ENCODE measurements at places on chromosomes 3 and 15.

DNA sequence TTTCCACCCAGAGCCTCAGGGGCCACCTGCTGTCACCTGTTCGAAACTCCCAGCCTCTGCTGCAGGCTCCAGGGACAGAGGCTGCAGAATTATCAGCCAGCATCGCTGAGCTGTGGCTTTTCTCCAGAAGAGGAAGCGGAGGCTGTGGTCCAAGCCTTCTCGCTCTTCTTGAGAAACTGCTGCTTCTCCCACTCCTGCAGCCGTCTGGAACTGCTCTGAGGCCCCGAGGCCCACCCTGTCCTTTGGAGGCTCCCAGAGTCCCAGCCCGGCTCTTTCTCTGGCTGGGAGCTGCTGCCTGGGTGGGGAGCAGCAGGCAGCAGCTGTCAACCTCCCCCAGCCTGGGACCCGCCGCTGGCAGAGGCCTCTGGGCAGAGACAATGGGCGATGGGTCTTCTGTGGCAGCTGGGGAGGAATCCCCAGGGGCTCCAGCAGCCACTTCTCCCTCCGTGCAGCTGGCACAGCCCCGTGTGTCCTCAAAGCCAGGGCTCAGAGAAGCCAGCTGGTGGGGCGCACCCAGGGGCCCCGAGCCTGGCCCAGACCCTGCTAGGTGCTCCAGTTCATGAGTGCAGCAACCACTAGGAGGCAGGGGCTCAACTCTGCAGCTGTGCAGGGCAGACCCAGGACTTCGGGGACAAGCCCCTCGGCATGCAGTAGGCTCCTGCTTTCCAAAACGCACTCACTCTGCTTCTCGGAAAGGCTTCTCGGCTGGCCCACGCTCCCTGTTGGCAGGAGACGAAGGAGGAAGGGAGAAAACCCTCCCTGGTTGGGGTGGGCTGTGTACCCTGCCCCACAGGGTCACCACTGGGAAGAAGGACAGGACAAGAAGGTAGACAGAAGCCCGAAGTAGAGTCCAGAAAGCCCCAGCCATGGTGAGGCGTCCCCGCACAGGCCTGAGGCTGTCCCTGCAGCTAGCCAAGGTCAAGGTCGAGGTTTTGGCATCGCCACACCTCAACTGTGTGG lies 49.9 kb upstream of the FURIN start:
- peak; percentile 37 for DNase-seq

DNA sequence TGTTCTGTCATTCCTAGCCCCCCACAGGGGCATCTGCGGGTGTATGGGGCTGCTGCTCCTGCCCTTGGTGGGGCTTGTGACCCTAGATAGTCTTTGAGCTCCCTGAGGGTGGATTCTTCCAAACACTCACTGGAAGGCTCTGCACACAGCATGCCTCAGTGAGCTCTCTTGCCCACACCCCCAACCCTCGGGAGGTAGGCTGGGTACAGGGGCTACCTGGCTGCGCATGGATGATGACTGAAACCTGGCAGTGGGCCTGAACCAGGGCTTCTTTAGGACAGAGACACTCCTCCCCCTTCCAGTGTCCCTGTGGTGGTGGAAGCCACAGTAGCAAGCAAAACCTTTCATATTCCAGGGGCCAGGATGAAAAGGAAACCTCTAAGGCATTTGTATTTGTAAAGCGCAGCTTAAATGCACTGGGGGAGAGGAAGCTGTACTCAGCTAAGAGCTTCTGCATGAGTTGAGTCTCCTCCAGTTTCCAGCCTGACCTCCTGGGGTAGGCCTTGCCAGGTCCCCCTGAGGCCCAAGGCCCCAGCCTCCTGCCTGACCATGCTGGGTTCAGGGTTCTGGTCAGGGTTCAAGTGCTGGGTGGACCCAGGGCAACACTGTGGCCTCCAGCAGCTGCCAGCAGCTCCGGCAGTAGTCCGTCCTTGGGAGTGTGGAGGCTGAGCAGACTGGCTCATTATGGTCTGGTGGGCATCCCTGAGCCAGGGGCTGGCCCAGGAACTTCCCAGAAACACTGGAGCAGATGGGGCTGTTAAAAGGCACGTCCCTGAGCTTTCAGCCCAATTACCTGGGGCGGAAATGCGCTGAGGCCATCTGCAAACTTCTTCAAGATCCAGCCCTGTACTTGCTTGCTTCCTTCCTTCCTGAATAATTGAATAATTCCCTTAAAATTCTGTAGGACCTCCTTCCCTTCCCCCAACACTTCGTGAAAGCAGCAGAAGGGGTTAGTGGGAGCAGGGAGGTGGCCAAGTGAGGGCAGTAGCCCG lies 89.7 kb downstream of the HMG20A start:
- DNase-seq = no peak

GRCh38 chr15:65384505-65384894 lies 6.7 kb upstream of the IGDCC3 start:
- DNase-seq = no peak

DNA sequence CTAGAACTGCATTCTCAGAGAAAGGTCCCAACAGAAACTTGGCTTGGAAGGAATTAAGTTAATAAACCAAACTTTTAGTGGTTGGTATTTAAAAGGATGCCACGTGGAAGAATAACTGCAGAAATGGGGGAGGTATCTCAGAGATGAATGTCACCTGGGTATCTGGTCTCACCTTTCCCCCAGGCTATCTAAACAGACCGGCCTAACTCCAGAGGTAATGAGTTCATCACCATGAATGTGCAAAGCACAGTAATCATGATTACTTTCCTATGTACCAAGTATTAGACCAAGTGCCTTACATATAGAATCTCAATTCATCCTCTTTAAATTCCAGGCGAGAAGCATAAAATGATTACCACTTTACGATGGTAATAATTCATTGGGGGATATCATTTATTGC lies 80.8 kb downstream of the FBN1 start:
- no peak for DNase-seq

- DNase-seq = peak; percentile 43
Observed at GRCh38 chr3:87298111-87298718, 21.8 kb upstream of the POU1F1 start.

GRCh38 chr3:63762934-63763550 lies 56.1 kb upstream of the C3orf49 start:
- no peak for DNase-seq

- no peak for DNase-seq
Observed at GRCh38 chr3:74301056-74301455, 313.4 kb downstream of the CNTN3 start.

- DNase-seq = no peak
Observed at GRCh38 chr3:115292131-115292530, 145.0 kb upstream of the ZBTB20 start.

DNA sequence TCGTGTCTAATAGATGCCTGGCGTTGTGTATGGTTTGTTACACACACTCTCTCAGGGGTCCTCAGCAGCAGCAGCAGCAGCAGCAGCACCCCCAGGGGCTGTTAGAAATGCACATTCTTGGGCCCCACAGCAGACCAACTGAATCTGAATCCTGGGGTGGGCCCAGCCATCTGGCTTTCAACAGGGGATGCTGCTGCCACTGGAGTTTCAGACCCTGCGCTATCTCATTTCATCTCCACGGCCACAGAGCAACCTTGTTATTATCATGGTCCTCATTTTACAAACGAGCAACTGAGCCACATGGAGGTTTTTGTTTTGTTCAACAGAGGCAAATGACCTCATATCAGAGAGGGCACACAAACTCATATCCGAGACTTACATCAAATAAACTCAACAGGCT lies 47.7 kb downstream of the MGLL start:
- no peak for DNase-seq

DNA sequence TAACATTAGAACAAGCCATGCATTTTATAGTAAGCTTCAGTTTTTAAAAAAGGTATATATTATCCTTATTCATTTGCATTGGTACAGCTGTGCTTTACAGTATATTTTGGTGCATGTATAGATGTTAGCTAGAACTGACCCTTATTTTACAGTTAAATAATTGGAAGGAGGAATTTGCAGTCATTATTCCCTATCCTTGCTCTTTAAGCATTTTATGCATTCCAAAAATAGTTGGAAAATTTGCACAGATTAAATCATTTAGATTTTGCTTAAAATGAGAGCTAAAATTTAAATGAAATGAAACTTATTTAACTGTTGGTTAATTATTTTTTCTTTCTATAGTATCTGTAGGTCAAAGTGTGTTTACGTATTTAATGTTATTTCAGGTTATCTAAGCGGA lies 667.1 kb downstream of the NAALADL2 start:
- no peak for DNase-seq

- DNase-seq = no peak
Observed at GRCh38 chr15:83970295-83970890, 265.2 kb upstream of the GOLGA6L4 start.

- no peak for DNase-seq
Observed at GRCh38 chr3:14254812-14255702, 76.4 kb downstream of the LSM3 start.

DNA sequence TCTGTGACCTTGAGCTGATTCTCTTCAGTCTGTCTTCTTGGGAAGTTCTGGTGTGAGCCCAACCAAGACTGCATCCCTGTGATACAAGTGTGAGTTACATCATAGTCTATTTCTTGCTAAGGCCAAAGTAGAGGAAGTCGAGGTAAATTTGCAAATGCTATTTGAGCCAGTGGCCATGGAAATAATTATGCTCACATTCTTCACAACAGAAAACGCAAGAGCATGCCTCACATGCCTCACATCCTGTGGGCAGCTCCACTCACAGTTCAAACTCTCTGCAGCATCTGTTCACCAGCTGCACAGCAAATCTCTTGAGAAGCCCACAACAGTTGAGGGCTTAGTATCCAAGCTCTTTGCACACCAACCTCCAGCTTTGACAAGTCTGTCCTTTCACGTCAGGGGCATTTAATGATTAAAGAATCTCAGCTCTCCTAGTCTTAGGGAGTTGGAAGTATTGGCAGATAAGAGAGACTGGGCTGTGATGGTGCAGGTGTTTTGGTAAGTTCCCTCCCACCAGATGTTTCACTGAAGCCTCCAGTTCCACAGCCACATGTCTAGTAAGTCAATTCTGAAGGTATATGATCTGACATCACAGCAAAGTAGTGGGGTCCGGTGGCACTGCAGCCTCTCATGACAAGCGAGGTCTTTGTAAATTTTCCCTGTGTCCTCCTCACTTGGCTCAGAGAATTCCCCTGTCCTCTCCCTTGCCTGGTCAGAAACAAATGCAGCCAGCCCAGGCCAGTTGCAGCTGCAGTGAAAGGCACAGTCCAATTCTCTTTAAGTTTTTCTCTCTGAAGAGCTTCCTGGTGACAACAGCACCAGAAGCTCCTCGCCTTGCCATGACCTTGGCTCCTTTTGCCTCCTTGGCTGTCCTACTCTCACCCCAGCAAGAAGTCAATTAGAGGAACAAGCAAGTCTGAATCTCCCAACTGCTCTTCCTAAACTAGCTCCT lies 166.1 kb downstream of the SSR3 start:
- no peak for DNase-seq

DNA sequence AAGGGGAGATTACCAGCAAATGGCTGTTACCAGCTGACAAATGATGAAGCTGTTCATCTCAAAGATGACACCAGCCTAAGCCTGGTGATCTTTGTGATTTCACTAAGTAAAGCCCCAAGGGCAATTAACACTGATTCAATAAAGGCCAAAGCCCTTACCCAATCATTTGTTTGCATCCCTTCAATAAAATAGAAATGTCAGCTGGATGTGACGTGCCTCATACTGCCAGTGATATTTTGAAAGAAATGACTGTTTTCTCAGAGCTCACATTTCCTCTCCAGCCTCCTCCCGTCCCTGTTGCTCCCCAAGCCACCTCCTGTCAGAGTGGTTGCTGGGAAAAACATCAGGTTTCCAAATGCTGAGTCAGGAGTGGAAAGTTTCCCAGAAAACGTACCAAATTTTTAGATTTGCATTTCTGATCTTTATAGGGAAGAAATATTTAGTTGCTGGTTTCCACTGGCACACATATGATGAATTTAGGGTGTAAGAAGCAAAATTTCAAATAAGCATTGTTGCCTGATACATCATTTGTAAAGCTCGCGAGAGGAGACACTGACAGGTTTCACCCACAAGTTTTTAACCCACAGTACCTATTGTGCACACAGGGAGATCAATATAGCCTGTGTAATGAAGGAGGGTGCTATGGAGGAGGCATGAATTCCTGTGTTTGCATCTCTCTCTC lies 21.0 kb downstream of the C2CD4A start:
- no peak for DNase-seq

DNA sequence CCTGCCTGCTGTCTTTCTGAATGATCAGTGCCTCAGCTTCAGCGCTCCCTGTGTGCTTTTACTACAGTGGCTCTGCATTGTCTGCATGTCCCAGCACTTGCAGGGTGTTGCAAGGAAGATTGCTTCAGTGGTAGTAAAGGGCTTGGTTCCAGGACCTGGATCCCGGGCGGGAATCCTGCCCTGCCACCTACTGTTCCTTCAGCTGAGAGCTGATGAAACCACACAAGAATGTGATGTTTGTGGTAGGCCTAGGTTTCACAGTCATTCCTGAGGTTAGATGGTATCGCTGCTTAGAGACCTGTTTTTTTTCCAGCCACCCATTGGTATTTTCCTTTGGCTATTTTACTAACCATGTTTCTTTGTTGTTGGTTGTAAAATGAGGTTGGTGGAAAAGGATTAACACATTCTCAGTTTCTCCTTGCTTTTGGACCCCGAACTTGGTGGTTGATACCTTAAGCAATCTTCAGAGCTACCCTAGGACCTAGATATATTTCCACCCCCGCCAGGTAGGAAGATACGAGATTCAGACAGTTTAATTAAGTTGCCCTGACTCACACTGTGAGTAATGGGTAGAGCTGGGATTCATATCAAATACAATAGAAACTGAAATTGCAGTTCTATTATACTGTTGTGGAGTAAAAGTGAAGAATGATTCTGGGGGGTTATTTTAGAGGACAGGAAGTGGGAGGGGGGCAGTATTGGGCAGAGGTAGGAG lies 11.4 kb downstream of the GPR87 start:
- no peak for DNase-seq

GRCh38 chr15:50463423-50464358 lies 39.5 kb downstream of the USP8 start:
- no peak for DNase-seq

DNA sequence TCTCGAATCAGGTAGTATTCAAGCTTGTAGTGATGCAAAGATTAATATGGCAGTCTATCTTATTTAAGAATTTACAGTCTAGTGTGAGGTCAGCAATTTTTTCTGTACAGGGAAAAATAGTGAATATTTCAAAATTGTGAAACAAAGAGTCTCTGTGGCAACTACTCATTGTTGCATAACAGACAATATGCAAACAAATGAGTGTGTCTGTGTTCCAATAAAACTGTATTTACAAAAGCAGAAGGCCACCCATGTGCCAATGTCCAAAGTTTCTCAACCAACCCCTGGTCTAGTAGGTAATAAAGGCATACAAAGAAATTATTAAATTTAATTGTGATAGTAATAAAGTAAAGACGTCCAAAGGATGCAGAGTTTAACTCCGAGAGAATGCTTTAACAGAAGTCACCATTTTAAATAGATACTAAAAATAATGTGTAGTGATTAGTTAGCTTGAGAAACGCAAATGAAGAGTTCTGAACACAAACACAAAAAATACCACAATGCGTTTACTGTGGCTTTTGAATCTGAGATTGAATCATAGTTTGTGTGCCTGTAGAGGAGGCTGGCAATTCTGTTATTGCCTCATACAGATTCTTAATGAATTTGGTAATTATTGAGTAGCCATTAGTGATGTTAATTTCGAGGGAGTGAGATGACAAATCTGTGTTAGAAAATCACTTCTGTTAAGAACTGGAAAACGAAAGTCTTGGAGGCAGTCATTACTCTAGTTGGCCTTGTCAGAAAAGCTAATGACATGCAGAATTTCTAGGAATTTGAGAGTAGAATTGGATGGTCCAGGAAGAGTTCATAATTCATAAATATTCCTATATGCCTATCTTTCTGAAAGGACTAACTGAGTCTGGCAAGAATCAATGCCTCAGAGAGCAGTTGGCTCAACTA lies 48.7 kb downstream of the CADM2 start:
- DNase-seq = no peak

Data from CD4-positive, alpha-beta T cell treated with Interleukin-4 for 1 hour (primary cell).